Ascending aorta (tissue), 2 donors: ENCODE measurements at places on chromosomes 6 and 20. TPM values are rescaled to one million over a fixed set of nuclear protein-coding genes. Genes with fewer than 3 reads are reported as not detected.

Gene VSTM2L
- total RNA-seq: 1.1 TPM

Gene TINAG
- total RNA-seq: not detected

GRCh38 chr20:15759594-15759993, 813.7 kb downstream of the KIF16B start:
- no peak for DNase-seq
- peak overlapping the region; percentile 36 for H3K27ac ChIP-seq
- no peaks in the 10 kb centered on the region for H3K36me3 ChIP-seq
- no peaks in the 10 kb centered on the region for H3K27me3 ChIP-seq
- H3K4me1 ChIP-seq: peaks cover 24% of the 10 kb centered on the region
- no peak overlapping the region for H3K4me3 ChIP-seq

- H3K4me1 ChIP-seq: no peaks in the 10 kb centered on the region
- H3K27ac ChIP-seq: no peak overlapping the region
- no peaks in the 10 kb centered on the region for H3K27me3 ChIP-seq
- no peaks in the 10 kb centered on the region for H3K36me3 ChIP-seq
- no peak overlapping the region for H3K4me3 ChIP-seq
These were observed 34.4 kb upstream of the LOC128125822 start for GRCh38 chr6:63537959-63538300.

DNA sequence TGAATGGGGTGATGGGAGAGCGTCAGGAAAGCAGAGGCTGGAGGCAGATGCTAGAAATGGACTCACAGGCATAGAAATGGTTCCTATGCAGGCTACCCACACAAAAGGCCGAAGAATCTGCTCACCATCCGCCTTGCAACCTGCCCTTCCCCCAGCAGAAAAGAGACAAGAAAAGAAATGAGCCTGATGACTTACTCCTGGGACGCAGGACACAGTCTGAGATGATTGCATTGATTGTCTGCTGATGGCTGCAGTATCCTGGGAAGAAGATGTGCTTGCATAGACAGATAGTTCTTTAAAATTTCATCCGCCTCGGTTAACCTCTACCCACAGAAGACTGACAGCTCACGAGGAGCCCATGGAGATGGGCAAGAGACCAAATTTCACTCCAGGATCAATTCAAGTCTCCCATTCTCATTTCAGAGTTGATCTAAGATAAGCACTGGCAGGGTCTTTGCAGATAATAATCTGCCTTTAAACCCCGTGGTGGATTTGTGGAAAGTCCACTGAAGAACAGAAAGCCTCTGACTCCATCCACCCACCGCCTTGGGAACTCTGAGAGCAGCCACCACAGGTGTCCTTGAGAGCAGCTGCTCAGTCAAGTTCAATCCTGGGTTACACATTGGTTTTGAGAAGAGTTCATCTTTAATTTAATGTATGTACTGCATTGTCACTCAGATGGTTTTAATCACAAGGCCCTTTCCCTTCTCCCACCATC, 7.2 kb downstream of the AGPAT4 start:
- H3K36me3 ChIP-seq: no peaks in the 10 kb centered on the region
- H3K27ac ChIP-seq: no peak overlapping the region
- H3K4me1 ChIP-seq: no peaks in the 10 kb centered on the region
- no peaks in the 10 kb centered on the region for H3K27me3 ChIP-seq
